Activated B cell treated with CpG ODN at 0.5 μM for 24 hours (primary cell): ENCODE measurements at places on chromosomes 6 and 20. TPM values are rescaled to one million over a fixed set of nuclear protein-coding genes. Genes with fewer than 3 reads are reported as not detected.

Gene CALHM4
- total RNA-seq = not detected in 2 replicates

DNA sequence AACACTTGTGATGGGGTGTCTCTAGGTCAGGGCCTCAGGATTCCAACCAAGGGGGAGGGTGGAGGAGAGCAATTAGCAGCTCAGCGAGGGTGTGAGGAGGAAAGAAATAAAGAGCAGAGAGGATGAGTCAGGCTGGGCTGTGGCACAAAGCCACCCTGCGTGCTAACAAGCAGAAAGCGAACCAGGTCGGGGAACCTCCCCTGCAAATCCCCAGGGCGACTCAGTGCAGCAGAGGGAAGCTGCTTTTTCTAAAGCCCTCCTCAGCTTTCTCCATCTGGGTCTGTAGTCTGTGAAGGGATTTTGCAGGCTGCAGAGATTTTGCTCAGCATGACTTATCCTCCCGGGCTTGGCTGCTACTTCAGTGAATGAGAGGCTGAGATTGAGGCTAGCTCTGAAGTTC, 6.6 kb upstream of the SPO11 start:
- no peak for DNase-seq

Gene PLCB4
- not detected in 2 replicates for total RNA-seq

Gene VNN1
- total RNA-seq = 0.07 TPM in 1 of 2 replicates, not detected in the other
